Adipose tissue (tissue), 3 donors: ENCODE measurements at places on chromosomes 13 and 19. TPM values are rescaled to one million over a fixed set of nuclear protein-coding genes. Genes with fewer than 3 reads are reported as not detected.

The LIM2 gene
- polyA plus RNA-seq, result not detected

The SELENOV gene
- polyA plus RNA-seq, result not detected

The ZNF737 gene
- polyA plus RNA-seq, result 2.4 TPM

The FXYD1 gene
- 45.3 TPM for polyA plus RNA-seq

The ERICH4 gene
- polyA plus RNA-seq, result not detected

The CEACAM20 gene
- not detected for polyA plus RNA-seq

The DIRAS1 gene
- polyA plus RNA-seq, result 1.9 TPM

The DENND1C gene
- 2.1 TPM for polyA plus RNA-seq

The TNFSF9 gene
- polyA plus RNA-seq, result 0.09 TPM

The ZNF234 gene
- polyA plus RNA-seq, result 1.5 TPM

The F2RL3 gene
- polyA plus RNA-seq, result 7.9 TPM

The ERICH6B gene
- not detected for polyA plus RNA-seq

The RUBCNL gene
- polyA plus RNA-seq, result 3.0 TPM

The ZNF577 gene
- 6.7 TPM for polyA plus RNA-seq

The PRR36 gene
- 0.04 TPM for polyA plus RNA-seq

The FCER2 gene
- polyA plus RNA-seq, result 0.39 TPM

The BCAM gene
- 23.8 TPM for polyA plus RNA-seq

The MLLT1 gene
- polyA plus RNA-seq, result 37.5 TPM

The MAST1 gene
- polyA plus RNA-seq, result 0.18 TPM

The RFPL4AL1 gene
- polyA plus RNA-seq, result not detected

The TIMM13 gene
- polyA plus RNA-seq, result 96.4 TPM

The NPAS1 gene
- 1.6 TPM for polyA plus RNA-seq

The GRIN2D gene
- polyA plus RNA-seq, result 0.07 TPM

The CDKN2D gene
- 22.2 TPM for polyA plus RNA-seq

The CD209 gene
- 12.8 TPM for polyA plus RNA-seq

The EDNRB gene
- 9.1 TPM for polyA plus RNA-seq

The STAP2 gene
- polyA plus RNA-seq, result 6.4 TPM

The ZNF177 gene
- polyA plus RNA-seq, result 0.89 TPM

The SPIB gene
- 1.4 TPM for polyA plus RNA-seq

The RASIP1 gene
- 34.8 TPM for polyA plus RNA-seq

The MED25 gene
- 38.8 TPM for polyA plus RNA-seq

The ATP4A gene
- 2.9 TPM for polyA plus RNA-seq

The NUMBL gene
- polyA plus RNA-seq, result 7.1 TPM

The LILRB5 gene
- 13.5 TPM for polyA plus RNA-seq

The MYO1F gene
- polyA plus RNA-seq, result 2.0 TPM

The HCST gene
- 4.1 TPM for polyA plus RNA-seq

The ONECUT3 gene
- polyA plus RNA-seq, result not detected
